ENCODE measurements at places on chromosomes 12 and 14.

GRCh38 chr14:85187521-85187920 lies 342.4 kb upstream of the FLRT2 start:
- DNase-seq = no peak

DNA sequence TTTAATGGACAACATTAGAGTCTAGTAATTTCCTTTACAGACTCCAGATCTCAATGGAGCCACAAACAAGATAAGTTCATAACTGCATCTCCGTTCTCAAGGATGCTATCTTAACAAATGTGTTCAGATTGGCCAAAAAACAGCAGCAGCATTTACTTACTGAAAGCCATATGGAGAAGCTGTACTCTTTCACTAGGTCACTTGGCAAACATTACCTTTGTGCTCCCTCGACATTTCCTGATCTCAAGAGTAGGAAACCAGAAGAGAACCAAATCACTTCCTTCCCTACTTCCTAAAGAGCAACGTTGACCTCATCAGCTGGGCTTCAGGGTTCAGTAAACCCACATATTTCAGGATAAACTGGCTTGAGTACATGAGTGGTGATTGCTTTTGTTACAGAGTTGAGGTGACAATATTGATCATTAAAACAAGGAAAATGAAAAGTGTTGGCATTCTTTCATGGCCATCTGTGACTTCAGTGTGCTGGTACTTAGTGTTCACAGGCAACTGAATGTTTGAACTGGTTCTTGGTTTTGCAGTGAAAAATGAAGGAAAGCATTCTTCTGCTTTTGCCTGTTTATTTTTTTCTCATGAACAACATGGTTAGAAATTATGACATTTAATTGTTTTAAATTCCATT lies 449.6 kb downstream of the TMEM117 start:
- no peak for DNase-seq

DNA sequence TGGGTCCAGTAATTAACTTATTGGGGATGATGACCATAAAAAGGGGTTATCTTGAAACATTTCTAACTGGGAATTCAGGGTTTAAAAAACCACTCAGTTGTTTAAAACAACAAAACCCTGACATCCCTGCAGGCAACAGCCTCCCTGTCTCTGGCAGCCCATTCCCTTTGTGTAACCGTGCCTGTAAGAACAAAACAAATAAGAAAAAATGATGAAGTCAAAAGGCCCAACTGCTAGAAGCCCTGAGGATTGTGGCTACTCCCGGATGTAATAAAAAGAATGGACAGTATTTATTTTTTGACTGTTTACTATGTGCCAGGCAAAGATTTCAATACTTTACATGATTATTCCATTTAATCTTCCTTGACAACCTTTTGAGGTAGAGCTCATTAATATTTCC lies 75.3 kb downstream of the TMCC3 start:
- DNase-seq = no peak

DNA sequence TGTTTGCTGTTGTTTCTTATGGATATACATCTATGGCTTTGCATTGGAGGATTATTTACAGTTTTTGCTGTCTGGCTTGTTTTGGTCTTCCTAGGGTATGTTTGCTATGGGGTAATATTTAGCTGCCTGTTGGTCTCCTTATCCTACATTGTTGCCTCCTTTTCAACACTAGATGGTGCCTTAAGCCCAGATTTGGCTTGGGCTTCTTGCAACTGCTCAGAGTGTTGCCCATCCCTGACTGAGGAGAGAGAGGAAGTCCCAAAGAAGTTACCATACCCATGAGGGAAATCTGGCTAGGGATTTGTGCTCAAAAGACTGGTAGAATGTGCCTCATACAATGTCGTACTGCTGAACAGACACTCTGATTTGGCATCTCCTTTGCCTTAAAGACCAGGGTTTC lies 94.6 kb upstream of the MUCL1 start:
- DNase-seq = no peak

- no peak for DNase-seq
Observed at GRCh38 chr14:85533023-85533860, 3.3 kb downstream of the FLRT2 start.

DNA sequence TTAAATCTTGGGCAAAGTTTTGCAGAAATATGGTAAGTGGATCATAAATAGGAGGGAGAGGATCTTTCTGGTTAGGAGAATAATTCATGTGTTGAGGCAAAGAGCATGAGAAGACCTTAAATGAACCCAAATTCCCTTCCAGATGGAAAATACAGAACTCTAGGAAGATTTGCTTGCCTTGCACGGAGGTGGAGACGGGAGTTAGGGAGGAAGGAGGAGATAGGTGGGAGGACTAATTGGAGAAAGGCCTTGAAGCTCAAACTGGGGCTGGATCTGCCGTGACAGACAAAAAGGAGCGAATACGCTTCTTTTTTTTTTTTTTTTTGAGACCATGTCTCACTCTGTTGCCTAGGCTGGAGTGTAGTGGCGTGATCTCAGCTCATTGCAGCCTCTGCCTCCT lies 5.9 kb downstream of the GPRC5A start:
- DNase-seq = no peak

- DNase-seq = no peak
Observed at GRCh38 chr12:94116191-94116590, 32.2 kb upstream of the PLXNC1 start.

GRCh38 chr14:65303899-65304222 lies 108.7 kb upstream of the FUT8 start:
- no peak for DNase-seq

GRCh38 chr12:12817616-12818015 lies 4.5 kb downstream of the DDX47 start:
- DNase-seq = no peak

DNA sequence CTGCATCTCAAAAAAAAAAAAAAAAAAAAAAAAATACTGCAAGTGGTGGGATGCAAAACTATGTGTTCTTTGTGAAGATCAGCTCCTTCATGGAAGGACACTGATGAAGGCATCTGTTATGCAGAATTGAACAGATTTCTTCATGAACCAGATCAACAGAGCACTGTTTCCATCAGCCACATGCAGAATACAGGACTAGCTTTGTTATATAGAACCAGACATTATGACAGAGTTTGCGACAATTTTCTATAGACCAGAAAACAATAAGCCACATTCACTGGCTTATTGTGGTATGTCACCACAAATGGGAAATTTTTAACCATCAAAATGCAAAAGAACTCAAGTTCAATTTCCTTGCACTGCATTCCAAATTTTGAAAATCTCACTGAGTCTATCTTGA lies 34.7 kb downstream of the CIT start:
- no peak for DNase-seq

DNA sequence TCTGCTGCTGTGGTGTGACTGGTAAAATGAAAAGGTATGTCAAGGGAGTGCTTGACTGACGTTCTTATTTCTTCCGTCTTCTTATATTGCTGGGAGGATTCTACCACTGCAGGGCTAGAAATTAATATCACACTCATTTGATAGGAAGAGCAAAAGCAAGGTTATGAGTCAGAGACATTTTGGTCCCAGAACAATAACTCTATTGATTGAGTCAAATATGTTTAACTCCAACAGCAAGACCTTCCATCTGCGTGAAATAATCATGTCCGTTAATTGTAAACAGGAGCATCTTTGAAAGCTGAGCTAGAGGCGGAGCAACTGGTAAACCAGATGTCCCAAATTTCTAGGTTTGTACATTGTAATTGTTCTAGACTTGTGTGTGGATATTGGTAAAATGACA lies 1293.6 kb downstream of the AACS start:
- no peak for DNase-seq

GRCh38 chr14:55146425-55146824 lies 17.4 kb downstream of the LGALS3 start:
- DNase-seq = no peak

GRCh38 chr12:121797937-121798786 lies 4.7 kb upstream of the RHOF start:
- DNase-seq = no peak

GRCh38 chr12:110421159-110421661 lies 17.7 kb upstream of the ANAPC7 start:
- DNase-seq = no peak

DNA sequence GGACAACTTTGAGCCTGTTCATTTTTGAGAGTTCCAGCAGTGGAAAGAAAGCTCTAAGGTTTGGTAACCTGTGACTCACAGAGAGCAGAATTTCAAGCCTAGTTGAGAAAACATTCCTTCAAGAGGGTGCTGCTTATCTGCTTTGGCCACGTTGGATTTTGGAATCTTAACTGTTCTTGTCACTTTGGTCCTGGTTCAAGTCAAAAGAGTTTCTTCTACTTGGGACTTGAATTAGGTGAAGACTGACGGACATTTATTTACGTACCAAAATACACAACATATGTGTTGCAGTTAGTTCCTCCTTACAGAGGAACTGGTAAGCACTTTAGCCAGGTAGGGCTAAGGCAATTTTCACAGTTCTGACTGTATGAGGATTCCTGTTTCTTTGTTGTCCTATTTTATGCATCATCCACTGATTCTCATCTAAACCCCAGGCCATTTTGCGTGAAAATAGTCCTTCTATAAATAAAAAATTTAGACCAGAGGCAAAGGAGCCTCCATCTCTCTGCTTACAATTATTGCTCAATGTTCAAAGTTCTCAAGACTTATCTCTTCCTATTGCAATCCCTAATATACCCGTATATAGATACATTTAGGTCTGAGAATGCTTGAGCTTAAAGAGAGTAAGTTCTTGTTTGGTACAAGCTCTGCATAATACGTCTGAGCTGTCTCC lies 580.9 kb downstream of the DIO2 start:
- no peak for DNase-seq

DNA sequence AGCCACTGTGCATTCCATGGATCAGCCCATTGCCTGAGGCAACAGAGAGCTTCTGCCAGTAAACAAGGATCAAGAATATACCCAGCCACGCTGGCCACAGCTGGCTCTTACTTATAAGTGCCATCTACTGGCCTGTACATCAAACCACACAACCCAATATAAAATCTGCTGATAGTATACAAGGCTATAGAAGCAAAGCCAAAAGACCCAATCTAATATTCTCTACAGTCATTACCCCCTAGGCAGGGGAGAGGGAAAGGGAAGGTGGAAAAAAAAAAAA lies 4.4 kb upstream of the FAM186B start:
- DNase-seq = no peak

DNA sequence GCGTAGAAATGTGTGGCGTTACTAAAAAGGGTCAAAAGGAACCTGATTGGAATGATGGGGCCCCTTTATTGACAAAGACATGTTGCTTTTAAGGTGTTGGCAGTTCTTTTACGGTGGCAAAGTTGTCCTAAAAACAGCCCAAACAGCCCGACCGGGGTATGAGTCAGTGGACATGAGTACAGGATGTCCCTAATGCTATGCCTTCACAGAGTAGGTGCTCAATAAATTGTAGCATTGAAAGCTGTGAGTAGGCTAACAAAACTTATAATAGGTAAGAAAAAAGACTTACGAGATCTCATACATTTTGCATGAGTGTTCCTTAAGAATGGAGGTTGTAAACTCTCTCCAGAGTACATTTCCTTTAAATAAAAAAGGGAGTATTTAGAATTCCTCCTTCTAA lies 2.6 kb downstream of the ELK3 start:
- DNase-seq = no peak

GRCh38 chr12:120940799-120941198 lies 36.6 kb upstream of the SPPL3 start:
- DNase-seq = no peak

DNA sequence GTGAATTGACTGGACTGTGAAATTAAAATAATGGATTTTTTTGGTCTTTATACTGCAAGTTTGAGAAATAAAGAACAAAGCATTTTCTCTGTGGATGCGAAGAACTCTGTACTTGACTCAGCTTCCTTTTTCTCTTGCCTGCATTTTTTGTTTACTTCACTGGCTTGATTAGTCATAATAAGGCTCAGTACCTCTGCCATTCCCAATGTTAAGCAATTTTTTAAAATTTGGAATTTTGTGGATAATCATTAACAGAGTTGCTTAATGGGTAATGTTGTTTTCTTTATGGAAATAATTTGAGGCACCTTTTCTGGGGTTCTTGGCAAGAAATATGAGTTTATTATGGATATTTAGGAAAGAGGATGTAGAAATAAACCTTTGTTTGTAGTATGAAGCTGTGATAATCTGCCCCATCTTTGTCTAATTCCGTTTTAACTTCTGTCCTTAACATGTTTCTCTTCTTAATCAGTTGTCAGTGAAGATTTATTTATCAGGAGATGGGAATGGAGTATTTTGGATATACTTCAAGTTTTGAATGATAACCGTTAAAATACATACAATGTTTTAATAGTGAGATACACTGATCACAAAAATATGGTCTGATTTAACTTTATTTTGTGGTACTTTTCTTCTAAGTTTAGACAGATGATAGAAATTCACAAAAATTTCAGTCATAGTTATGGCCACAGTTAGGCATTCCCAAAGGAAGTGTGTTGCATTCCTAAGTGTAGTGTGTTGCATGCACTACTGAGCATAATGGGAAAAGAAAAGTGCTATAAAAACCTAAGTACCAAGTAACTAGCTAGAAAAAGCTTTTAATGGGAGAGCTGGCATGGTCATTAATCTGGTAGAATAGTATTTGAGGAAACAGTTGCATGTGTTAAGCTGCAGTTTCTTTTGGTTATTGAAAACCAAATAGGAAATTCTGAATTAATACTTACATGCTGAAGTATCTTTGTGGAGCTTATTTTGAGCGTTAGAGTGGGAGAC lies 27.7 kb downstream of the WNK1 start:
- DNase-seq = no peak

DNA sequence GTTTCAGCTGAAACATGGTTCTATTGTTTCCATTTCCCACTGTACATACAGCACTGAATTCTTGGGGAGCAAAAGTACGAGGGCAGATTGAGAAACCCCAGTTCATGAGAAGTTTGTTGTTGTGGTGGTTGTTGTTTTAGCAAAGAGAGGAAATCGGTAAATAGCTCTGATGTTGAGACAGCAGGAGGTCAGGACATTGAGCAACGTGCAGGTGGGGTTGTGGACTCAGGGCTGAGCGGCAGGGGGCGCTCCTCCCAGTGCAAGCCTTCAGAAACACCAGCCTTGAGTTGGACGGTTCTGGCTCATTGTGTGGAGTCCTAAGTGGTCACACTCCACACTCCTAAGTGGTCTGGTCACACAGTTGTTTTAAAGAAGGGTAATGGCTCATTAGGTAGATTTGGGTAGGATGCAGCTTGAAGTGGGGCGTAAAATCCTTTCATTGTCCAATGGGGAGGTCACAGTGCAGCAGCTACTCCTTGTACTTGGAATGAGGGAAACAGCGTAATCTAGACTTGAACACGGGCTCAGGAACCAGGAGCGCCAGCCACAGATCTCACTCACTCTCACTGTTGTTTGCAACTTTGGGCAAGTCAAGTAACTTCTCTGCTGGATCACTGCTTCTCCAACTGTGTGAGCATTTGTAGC lies 14.5 kb upstream of the PWP1 start:
- DNase-seq = no peak

GRCh38 chr12:46136249-46136648 lies 132.6 kb downstream of the SLC38A1 start:
- no peak for DNase-seq

DNA sequence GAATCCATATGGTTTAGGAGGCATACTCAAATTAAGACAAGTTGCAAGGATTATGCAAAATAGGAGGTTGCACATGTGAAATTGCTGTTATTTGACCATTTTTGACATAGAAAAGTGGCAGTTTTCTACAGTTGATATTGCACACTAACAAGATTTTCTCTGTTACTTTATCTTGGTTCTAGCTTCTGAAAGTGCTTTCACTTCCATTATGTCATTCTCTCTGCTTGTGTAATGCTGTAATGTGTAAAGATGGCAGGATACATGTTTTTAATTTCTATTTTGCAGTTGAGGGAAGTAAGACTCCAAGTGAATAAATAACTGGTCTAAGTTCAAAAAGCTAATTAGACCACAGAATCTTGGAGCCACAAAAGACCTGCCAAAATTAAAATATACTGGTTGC lies 60.6 kb downstream of the MYRFL start:
- no peak for DNase-seq

- no peak for DNase-seq
Observed at GRCh38 chr12:67433385-67434175, 164.4 kb downstream of the CAND1 start.
